ENCODE measurements at places on chromosomes 2 and 18.

GRCh38 chr2:224417361-224417729, 15.4 kb upstream of the FAM124B start:
- no peak for DNase-seq

DNA sequence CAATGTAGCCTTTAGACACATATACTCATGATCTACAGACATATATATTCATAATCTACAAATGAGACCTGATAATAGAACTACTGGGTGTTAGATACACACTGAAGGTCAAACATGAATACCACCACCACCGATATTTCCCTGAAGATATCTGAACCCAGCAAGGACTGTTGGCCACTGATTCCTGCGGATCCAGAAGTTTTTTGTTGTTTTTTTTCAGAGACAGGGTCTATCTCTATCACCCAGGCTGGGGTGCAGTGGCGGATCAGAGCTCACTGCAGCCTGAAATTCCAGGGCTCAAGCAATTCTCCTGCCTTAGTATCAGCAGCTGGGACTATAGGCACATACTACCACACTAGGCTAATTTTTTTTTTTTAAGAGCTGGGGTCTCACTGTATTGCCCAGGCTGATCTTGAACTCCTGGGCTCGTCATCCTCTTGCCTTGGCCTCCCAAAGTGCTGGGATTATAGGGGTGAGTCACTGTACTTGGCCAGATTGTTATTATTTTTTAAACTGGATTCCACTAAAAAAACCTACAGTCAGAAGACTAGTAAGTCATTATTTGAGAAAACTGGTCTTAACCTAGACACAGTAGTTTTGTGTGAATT, 1.8 kb downstream of the METTL5 start:
- no peak for DNase-seq

- DNase-seq, result peak; percentile 33
Measured at GRCh38 chr2:190996338-190996946, 17.5 kb downstream of the STAT1 start.

DNA sequence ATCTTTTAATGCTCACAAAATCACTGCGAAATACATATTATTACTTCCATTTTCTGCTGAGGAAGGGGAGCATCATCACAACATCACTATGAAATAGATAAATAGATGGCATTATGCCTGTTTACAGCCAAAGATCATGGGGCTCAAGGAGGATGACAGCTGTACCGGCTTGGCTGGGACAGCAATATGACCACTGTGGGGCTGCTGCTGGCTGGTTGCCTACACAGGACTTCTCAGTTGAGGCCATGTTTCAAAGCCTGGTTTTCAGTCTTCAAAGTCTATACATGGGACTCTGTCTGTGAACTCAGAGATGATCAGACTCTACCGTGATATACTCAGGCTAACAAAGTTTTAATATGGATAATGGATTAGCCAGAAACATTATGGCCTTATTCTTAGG, 58.7 kb downstream of the SPATS2L start:
- DNase-seq, result no peak

DNA sequence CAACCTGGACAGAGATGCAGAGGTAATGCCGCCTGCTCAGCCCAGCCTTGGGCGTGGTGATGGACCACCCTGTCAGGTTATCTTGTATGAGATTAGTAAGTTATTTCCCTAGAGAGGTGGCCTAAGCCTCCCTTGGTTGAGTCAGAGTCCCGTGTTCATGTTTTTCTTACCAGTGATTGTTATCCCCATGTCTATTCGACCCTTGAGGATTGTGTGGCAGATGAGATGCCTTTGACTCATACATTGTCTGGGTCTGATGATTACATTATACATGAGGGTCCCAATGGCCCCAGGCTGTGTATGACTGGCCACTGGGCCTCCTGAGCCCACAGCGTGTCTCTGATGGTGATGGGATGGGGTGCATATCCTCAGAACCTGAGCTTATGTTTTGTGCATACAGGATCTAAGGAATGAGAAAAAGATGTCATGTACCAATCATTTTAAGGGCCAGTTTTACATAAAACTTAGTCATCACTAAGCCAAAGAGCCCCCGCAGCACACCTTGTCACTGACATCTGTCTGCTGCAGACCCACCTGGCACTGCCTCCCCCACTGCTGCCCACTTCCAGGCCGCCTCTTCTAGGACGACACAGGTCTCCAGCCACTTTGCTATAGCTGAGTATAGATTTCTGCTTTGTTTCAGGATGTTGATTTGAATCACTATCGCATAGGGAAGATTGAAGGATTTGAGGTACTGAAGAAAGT, 7.7 kb downstream of the PPP1R7 start:
- DNase-seq, result no peak

- no peak for DNase-seq
Measured at GRCh38 chr18:2032036-2032435, 539.3 kb downstream of the METTL4 start.

- no peak for DNase-seq
Measured at GRCh38 chr2:160666154-160667060, 172.8 kb upstream of the RBMS1 start.

DNA sequence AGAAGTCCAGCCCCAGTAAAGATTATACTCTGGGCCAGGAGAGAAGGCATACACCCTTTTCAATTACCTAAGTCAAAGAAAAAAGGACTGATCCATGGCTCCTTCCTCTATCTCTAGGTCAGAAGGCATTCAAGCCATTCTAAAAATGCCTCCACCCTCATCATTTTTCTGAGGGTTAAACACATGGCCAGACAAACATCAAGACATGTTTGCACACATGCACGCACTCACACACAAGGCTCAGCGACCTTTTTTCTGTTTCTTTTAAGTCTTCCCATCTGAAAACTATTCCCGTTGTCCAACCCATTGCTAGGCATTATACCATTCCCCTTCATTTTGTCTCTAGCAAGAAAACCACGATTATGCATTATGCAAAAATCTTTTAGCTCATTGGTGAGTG, 126.6 kb downstream of the EN1 start:
- DNase-seq, result no peak

DNA sequence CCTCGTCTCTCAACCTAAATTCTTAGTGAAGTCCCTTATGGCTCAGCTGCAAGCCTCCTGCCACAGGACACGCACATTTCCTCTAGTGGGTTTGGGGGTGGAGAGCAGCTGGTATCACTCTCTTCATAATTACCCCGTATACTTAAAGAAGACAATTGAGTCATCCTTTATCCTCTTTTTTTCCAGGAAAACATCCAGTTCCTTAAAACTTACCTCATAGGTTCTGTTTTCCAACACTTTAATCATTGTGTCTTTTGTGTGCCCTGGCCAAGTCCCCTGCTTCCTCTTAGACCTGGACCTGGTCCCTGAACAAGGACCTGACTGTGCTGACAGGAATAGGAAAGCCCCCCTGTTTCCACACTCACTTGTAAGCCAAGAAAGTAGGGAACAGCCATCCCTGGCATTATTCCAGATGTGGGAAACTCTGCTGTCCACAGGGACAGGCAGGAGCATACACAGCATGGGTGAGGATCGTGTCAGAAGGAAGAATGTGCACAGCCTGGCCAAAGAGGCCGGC, 42.3 kb upstream of the MYO1B start:
- DNase-seq, result no peak

DNA sequence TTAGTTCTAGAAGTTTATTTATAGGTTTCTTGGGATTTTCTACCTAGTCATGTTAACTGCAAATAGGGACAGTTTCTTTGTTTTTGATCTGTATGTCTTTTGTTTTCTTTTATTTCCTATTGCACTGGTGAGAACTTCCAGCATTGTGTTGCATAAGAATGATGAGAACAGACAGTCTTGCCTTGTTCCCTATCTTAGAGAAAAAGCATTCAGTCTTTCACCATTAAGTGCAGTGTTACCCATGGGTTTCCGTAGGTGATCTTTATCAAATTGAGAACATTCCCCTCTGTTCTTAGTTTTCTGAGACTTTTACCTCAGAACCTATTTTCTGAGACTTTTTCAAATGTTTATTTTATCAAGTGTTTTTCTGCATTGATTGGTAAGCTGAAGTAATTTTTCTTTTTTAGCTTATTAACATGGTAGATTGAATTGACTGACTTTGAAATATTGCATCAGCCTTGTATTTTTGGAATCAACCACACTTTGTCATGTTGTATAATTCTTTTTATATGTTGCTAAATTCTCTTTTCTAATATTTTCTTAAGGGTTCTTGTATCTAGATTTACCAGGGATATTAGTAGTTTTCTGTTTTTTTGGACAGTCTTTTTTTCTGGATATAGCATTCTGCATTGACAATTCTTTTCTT, 17.2 kb downstream of the MFSD6 start:
- no peak for DNase-seq

DNA sequence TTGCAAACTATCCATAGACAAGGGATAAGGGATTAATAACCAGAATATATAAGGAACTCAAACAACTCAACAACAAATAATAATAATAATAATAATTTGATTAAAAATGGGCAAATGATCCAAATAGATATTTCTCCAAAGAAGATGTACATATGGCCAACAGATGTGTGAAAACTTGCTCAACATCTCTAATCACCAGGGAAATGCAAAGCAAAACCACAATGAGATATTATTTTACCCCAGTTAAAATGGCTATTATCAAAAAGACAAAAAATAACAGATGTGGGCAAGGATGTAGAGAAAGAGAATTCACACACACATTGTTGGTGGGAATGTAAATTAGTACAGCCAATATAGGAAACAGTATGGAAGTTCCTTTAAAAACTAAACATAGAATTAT, 26.9 kb downstream of the DNAH7 start:
- no peak for DNase-seq

- no peak for DNase-seq
Measured at GRCh38 chr18:55322178-55322735, 265.7 kb downstream of the TCF4 start.

GRCh38 chr18:27400001-27400400, 214.9 kb upstream of the CHST9 start:
- no peak for DNase-seq

GRCh38 chr2:128786316-128786715, 467.6 kb upstream of the HS6ST1 start:
- DNase-seq, result no peak

DNA sequence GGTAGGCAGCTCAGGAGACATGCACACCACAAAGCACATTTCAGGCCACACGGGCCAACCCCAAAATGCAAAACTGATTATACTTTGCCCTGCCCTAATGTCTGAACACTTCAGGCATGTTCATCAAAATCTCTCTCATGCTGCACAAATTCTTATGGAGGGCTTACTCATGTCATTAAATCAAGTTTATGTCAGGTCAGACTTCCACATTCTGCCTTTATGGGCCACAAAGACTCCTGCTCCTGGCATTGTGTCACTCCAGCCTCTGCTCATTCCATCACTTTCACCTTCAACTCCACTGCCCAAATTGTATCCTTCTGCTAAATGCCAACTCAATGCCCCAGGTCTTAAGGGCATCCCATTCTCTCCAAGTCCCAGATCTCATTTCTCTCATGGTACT, 9.2 kb downstream of the UXS1 start:
- DNase-seq, result no peak

GRCh38 chr2:191500884-191501560, 176.9 kb upstream of the NABP1 start:
- no peak for DNase-seq

- DNase-seq, result no peak
Measured at GRCh38 chr2:168139852-168140251, 107.5 kb downstream of the STK39 start.

GRCh38 chr2:37180006-37180639, 8.3 kb downstream of the SULT6B1 start:
- DNase-seq, result no peak

- DNase-seq, result no peak
Measured at GRCh38 chr2:156042895-156043294, 289.6 kb downstream of the NR4A2 start.

DNA sequence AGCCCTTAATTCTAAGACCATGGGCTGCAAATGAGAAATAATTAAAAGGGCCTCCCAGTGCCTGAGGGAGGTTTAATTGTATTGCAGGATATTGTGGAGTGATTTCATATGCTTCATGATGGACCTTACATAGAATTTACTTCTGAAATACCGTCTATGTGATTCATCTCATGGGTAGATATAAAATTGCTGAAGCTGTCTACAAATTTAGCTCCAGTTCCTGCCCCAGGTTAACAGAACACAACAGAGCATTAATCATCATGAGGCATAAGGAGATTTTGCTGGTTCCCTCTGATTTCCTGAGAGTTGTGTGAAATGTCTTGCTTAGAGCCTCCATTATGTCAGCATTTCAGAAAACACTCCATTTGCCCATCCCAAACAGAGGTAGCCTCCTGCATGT, 770 bp downstream of the UPP2 start:
- DNase-seq, result no peak

DNA sequence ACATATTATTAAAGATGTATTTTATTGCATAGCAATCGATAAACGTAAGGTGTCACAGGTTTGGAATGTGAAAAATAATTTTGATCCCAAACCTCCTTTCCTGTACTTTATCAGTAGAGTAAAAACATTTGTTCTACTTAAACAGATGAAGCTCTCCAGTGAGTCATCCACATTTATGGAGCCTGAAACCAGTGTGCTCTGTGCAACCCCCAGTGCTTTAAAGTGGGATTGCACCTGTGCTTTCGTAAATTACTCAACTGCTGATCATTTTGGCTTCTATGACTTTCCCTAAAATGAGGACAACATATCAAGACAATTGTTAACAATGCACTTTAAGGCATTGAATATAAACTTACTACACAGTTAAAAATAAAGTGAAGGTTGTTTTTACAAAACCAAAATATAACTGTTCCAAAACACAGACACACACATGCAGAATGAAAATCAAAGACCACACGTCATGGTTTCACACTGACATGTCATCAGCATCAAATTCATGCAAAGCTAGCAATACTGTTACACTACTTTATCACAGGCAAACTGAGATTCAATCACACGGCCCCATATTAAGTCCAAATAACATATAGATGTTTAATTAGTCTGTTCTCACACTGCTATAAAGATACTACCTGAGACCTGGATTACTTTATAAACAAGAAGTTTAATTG, 9.7 kb downstream of the TMEM18 start:
- DNase-seq, result no peak

Data from CD4-positive, alpha-beta T cell (primary cell).